ENCODE measurements at places on chromosomes 11 and 22.
A peak's percentile ranks its signal among the peaks of the same experiment; 100 is the strongest.

DNA sequence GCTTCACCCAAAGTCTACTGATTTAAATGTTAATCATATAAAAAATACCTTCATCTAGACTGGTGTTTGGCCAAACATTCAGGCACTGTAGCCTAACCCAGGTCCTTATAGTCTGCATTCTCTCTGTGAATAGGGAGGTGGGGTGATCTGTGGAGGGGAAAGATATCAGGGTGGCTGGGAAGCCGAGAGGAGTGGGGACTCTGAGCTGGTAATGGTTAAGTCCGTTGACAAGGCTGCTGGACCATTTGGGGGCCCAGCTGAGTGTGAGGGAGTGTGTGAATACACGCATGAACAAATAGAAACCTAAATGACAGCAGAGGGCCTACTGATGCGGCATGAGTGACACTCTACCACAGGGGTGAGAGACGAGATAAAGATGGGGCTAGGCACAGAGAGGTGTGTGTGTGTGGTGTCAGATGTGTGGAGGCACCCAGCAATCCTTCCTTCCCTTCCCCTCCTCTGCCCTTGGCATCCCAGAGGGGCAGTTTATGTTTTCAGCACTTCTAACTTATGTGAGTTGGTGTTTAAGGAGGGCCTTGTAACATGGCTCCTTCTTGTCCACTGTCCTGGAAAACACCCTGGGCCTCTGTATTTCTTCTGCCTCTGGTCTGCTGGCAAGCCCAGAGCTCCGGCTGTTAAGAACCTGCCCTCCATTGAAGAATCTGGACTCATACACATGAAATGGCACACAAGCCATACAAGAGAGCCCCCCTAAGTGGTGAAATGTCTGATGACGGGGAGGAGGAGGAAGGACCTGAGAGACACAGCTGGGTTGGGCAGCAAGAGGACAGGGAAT, 249.1 kb upstream of the TBCEL start:
- no peak for DNase-seq

- DNase-seq: no peak
Measured at GRCh38 chr11:61516675-61517572, 8.4 kb downstream of the LRRC10B start.

DNA sequence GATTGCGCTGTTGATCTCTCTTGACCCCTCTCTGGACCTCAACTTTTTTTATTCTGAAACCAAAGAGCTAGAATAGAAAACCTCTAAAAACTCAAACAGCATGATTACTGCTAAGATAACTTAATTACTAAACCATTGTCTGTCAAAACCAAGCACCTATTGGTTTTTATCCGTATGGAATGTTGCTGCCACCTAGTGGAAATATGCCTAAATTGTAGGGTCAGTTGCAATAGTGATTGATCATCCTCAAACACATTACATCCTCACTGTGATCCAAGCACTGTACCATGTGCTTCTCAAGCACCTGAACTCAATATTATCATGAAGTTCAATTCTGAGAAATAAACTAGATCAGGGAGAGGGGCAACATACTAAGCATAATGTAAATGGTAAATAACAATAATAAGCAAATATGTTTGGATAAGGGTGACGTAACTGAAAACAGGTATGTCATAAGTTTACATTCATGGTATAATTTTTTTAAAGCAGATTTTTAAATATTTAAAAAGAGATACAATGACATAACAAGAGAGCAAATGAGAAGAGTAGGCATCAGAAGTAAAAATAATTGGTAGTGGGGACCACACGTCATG, 3.8 kb upstream of the OR5A2 start:
- DNase-seq: peak; percentile 5

GRCh38 chr11:85619499-85619898, 7.6 kb downstream of the DLG2 start:
- DNase-seq: no peak

DNA sequence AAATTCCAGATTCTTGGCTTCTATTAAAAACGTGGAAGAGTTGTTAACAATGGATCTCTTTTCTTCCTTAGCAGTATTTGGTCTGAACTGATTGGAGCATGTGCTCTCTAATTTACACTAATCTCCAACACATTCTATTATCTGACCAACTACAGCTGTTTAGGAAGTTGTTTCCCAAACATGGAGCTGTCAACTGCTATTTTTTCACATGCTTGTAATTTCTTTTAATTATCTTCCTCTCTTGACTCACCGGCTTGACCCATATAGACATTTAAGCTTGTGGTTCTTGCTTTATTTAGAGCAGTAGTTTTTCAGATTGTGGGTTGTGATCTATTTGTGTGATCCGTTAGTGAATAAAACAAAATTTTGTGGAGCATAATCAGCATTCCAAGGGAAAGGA, 40.8 kb downstream of the CTNND1 start:
- DNase-seq: no peak

- peak; percentile 70 for DNase-seq
Measured at GRCh38 chr22:38177926-38178604, 3.6 kb downstream of the PLA2G6 start.

- DNase-seq: no peak
Measured at GRCh38 chr11:88414981-88415413, 77.5 kb upstream of the CTSC start.

GRCh38 chr22:46087336-46087690, 63.0 kb upstream of the PPARA start:
- no peak for DNase-seq

DNA sequence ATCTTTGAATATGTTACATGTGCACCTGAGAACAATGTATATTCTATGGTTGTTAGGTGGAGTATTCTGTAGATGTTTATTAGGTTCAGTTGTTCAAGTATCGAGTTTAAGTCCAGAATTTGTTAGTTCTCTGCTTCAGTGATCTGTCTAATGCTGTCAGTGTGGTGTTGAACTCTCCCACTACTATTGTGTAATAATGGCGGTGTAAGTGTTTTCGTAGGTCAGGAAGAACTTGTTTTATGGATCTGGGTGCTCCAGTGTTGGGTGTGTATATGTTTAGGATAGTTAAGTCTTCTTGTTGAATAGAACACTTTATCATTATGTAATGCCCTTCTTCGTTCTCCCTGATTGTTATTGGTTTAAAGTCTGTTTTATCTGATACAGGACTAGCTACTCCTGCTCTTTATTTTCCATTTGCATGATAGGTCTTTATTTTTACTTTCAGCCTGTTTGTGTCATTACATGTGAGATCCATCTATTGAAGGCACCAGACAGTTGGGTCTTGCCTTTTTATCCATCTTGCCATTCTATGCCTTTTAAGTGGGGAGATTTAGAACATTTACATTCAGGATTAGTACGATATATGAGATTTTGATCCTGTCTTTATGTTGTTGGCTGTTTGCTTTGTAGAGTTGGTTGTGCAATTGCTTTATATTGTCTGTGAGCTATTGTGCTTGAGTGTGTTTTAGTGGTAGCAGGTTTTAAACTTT, 121.6 kb downstream of the DDX10 start:
- no peak for DNase-seq

DNA sequence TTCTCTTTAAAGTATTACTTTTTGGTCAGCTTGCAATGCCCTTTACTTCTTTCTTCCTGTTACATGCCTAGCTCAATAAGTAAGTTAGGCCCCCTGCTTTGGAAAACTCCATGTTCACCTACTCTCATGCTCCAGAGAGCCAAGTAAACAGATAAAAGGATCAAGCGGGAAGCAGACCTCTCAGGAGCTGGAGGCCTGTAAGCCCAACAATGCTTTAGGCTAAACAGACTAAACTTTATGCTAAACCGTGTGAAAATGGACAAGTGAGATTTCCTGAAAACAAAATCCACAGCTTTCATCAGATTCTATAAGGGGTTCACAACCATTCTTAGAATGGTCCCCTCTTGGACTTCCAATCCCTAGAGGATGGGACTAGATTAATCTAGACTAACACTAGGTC, 40.2 kb downstream of the CELF1 start:
- no peak for DNase-seq

GRCh38 chr11:123174196-123175183, 20.6 kb downstream of the CLMP start:
- DNase-seq: no peak

- DNase-seq: no peak
Measured at GRCh38 chr11:73465871-73466270, 89.7 kb downstream of the RELT start.

DNA sequence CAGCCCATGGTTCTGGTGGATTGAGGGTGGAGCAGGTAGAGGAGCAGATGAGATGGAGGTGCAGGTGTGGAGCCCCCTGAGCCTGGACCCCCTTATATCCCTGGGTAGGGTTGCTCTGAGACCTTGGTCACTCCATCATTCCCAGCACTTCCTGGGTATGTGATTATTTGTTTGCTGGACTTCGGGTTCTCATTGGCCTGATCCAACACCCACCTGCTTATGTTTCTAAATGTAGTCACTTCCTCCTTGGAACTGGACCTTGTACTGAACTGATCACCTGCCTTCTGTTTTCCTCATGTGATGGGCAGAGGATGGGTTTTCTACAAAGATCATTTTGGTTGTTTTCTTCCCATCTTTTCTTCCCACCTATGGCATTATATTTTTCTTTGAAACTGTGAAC, at the start of gene KRTAP5-4:
Gene KRTAP5-4 (minus strand): TSS at position 53 of the 400 bp plus-strand sequence. CDS start 45 bp downstream, at position 8.
- no peak for DNase-seq

GRCh38 chr11:47786373-47786772, 19.2 kb upstream of the FNBP4 start:
- DNase-seq: no peak

GRCh38 chr11:95414217-95414616, 183.2 kb upstream of the SESN3 start:
- DNase-seq: no peak

DNA sequence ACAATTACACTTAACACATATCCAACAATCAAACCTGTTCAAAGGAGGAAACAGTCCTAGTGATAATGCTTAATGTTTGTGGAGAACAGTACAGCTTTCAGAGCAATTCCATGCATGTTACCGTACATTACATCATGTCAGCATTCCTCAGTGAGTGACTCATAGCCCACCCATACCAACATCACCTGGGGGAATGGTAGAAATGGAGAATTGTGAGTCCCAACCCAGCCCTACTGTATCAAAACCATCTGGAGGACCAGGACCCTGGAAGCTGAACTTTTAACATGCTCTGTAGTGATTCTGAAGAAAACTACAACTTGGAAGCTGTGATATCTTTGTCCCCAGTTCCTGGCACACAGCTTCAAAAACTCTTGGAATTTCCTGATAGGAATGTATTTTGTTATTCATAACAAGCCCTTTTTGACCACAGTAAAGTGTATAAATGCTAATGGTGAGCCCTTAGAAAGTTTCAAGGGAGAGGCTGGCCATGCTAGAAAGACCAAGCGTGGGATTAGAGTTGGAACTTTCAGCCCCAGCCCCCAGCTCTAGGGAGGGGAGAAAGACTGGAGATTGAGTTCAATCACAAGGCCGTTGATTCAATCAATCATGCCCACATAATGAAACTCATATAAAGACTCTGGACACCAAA, 301.1 kb downstream of the BUD13 start:
- peak; percentile 96 for DNase-seq

- peak; percentile 35 for DNase-seq
Measured at GRCh38 chr11:103433386-103434072, 324.3 kb downstream of the DYNC2H1 start.

- DNase-seq: no peak
Measured at GRCh38 chr11:74604311-74604710, 11.9 kb downstream of the POLD3 start.

- no peak for DNase-seq
Measured at GRCh38 chr22:39457556-39458443, 988 bp downstream of the MGAT3 start.

- DNase-seq: no peak
Measured at GRCh38 chr22:27460591-27461347, 340.8 kb downstream of the MN1 start.

GRCh38 chr11:19652623-19653375, 59.8 kb upstream of the NAV2 start:
- DNase-seq: no peak

GRCh38 chr11:69655479-69656428, 14.8 kb downstream of the CCND1 start:
- DNase-seq: no peak

DNA sequence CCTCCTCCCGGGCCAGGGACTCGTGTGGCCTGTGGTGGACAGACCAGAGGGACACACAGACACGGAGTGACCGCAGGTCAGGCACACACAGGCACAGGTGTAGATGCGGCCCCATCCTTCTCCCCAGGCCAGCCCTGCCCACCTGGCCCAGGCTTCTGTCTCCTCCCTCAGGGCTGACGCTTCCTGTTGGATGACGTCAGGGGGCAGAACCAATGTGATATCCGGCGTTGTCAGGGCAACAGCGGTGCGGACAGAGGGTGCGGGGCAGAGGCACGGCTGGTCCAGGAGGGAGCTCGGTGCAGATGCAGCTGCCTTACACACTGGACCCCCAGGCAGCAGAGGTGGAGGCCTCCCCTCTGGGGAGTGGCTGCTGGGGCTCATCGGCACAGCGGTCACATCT, 2.9 kb upstream of the TUBGCP6 start:
- DNase-seq: no peak

DNA sequence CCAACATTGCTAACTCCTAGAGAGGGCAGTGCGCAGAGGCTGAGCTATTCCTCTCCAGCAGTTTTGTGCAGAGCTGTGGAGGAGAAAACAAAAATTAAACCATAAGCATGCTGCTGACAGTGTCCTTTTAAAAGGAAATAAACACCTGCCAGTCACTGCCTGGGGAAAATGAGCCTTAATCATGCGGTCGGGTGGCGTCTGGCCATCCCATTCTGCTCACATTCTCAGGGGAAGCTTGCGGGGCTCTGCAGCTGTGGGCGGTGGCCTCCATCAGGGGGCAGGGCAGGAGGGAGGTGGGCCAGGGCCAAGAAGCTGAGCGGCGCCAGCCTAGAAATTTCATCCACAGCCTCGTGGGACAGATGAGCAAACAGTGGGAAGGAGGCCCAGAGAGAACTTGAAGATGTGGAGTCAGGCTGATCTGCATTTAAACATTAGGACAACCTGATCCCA, 71.0 kb upstream of the TP53I11 start:
- DNase-seq: no peak

GRCh38 chr11:92738276-92738675, 231.2 kb upstream of the MTNR1B start:
- no peak for DNase-seq

DNA sequence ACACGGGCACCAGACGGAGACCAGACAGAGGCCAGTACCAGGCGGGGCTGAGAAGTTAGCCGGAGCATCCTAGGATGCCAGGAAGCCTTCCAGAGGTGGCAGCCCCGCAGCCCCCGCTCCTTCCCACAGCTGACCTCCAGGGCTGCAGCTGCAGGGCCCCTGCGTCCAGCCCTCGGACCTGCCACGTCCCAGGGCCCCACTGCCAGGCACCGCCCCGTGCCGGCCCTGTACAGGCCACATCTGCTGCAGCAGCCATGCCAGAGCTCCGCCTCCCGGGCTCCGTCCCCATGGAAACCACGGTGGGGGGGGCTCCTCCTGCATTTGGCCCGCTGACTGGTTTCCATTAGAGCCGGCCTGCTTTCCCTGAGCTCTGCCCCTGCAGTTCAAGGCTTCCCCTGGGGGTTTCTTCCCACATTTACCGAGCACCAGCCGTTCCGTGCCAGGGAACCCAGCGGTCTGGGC, 62.5 kb upstream of the PPARA start:
- peak; percentile 68 for DNase-seq

GRCh38 chr11:40255457-40255856, 1204.0 kb downstream of the LRRC4C start:
- no peak for DNase-seq
